ENCODE measurements at places on chromosomes 13 and 19.

DNA sequence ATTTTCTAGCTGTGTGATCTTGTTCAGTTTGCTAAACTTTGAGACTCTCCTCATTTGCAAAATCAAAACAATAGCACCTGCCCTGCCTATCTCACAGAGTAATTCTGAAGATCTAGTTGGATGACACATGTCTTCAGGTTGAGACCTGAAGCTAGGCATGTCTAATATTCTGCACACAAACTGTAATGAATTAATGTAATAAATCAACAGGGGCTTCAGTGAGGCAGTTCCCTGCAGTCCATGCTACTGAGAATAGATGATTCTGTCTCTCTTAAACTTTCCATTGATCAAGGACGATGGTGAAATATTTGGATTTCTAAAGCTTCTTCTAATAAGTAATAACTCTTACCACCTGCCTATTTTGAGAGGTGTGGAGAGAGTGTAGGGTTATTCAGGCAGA, 268.1 kb upstream of the TMTC4 start:
- no peak for DNase-seq

GRCh38 chr13:94399812-94400211, 79.7 kb downstream of the DCT start:
- no peak for DNase-seq

DNA sequence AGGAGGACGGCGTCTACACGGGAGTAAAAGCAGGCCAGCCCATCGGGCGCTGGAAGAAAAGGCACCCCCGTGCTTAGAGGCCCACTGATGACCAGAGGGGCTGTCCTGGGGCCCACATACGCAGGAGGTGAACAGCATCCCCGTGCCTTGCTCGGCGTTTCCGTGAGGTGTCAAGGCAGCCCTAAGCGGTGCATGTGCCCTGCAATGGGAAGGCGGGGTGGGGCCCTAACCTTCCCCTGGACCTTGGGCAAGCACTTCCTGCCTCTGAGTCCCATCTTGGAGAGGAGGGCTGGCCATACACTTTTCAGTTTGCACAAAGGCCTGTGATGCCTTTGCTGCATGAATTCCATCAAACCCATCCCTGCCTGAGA, 47.8 kb upstream of the ATP11A start:
- DNase-seq: no peak

DNA sequence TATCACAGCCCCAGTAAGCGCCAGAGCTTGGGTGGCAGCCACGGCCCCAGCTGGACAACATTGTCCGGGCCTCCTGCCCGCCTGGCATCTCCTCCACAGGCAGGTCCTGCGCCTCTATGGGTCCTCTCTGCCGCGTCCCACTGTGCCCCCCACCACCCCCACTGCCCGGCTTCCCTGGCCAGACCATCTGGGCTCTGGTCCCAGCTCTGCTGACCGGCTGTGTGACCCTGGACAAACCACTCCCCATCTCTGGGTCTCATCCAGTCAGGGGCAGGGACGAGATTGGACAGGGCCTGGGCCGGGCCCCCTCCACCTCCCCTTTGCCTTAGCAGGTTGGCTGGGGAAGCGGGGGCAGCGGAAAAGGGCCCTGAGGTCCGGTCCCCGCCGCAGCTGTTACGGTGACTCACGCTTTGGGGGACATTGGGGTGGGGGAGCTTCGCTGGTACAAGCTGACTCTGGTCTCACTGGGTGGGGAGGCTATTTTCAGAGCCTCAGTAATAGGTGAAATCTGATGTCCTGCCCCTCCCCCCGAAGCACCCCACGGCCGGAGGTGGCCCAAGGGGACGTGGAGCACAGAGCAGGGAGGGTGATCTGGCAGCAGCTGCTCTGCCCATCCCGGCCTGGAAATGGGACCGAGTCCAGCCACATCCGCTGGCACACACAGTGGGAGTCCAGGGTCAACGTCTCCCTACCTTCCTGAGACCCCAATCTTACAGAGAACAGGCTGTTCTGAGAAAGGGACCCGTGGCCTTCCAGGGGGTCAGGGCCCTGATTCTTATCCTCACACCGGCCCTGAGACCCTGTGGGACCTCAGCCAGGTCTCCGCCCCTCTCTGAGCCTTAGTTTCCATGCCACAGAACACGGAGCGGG, 9.1 kb downstream of the NFIC start:
- no peak for DNase-seq

Measured in T-helper 22 cell (primary cell).